ENCODE measurements at places on chromosomes 1 and 21.

GRCh38 chr21:31293986-31294385 is 50.1 kb downstream of the TIAM1 start:
- no peak for DNase-seq

GRCh38 chr21:38474796-38475195 is 23.5 kb downstream of the ERG start:
- no peak for DNase-seq

DNA sequence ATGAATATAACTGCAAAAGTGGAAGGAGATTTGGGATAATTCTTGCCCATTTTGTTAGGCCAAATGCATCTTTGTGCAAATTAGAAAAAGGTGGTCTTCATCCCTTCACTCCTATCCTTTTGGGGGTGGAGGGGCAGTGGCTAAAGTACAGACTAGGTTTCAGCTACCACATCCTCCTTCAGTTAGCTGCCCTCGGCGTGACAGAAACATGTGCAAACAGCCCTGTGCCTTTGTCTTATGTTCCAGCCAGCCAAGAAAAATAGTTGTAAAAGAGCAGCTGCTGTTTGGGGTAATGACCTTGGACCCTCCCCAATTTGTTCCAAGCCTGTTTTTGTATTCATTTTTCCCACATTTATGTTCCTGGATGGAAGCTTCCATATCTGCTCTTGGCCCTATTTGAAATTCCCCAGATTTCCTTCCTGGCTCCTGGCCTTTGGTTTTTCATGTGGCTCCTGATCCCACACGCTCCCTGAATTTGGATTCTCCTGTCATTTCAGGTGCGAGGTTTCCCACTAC is 8.3 kb upstream of the LGALS8 start:
- DNase-seq, result no peak

DNA sequence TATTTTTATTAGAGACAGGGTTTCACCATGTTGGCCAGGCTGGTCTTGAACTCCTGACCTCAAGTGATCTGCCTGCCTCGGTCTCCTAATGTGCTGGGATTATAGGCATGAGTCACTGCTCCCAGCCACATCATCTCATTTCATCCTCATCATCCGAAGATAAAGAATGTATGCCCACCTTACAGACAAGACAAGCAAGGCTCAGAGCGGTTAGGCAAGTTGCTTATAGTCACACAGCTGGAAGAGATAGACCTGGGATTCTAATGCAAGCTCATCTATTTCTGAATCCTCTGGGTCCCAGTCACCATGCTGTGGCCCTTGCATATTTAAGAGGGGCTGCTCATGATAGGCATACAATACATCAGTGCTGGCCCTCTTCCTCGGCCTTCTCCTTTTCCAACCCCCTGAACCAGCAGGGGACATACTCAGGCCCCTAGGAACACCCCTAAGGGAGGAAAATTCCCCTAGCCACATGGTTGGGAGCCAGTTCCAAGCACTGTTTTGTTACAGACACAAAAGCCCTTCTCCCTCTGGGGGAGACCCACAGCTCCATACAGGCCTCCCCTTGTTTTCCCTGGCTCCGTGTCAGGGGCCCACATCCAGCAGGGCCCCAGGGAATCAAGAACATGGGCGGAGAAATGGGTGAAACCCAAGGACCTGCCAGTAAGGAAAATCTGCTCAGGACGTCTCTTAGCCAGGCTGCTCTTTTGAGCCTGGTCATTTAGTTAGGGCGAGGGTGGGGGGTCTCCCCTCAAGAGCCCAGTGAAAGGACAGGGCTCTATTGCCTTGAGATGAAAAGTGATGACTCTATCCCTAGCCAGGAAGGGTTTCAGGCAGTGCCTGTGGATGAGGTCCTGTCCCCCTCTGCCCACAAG is 6.9 kb downstream of the CSRP1 start:
- no peak for DNase-seq

DNA sequence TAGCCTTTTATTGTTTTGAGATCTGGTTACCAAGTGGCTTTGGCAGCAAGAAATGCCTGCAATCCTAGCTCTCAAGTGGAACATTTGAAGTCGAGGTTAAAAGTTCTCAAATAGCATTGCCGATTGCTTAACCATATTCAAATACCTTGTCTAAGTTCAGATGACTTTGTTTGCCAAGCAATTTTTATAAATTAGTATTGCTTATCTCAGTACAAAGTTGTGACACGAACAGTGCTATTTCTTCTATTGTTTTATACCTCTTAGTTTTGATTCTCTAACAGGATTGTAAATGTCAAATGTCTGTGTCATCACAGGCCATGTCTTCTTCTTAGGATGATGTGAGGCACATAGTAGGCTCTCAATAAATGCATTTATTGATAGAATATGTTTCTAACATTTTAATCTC is 633.3 kb downstream of the PTPRC start:
- DNase-seq, result no peak

- DNase-seq, result no peak
Measured at GRCh38 chr21:46598581-46599572, 6.0 kb downstream of the S100B start.

DNA sequence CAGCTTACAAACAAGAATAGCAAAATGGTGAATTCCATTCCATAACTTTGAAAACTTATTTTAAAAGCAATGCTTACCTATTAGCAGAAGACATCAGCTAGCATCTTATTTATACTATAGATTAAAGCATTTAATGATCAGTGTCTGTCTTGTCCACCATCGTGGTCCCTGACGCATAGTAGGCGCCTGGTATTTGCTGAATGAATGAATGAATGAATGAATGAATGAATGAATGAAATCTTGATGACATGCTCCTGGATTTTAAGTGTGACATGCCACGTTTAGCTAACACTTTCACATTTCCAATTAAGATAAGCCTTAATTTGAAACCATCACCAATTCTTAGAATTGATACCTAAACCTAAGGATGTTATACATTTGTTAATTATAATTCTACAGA is 39.9 kb downstream of the COP1 start:
- no peak for DNase-seq

GRCh38 chr1:240786880-240787279 is 174.9 kb upstream of the GREM2 start:
- no peak for DNase-seq

DNA sequence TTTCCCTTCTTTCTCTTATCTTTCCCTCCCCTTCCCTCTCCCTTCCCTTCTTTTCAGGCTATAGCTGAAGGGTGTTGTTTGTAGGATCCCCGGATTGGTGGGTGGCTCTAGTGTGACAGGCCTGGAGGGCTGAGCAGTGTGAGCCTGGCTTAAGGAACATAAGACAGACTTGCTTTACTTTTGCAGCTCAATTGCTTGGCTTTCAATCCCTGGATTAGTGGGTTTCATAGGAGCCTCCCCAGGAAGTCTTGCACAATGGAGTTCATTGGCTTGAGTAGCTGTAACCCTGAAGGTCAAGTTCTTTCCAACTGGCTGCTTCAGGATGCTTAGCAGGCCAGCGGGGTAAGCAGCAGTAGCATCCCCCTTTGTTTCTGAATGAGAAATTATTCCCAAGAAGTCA is 126.7 kb downstream of the CAMTA1 start:
- no peak for DNase-seq

DNA sequence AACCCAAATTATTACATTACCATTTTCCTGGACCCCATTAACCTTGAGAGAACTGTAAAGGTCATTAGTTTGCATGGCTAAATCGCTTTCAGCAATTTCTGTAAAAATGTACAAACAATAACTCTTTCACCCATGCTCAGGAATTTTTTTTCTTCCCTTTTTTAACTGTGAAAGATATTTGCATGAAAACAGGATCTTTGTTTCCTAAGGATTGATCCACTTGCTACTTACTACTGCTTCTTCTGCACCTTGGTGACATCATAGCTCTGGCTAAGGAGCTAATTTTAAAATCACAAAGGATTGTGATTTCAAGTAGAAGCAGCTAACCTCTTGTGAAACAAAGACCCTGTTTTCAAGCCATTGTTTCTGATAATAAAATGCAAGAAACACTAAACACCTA is 274.6 kb upstream of the ESRRG start:
- no peak for DNase-seq

DNA sequence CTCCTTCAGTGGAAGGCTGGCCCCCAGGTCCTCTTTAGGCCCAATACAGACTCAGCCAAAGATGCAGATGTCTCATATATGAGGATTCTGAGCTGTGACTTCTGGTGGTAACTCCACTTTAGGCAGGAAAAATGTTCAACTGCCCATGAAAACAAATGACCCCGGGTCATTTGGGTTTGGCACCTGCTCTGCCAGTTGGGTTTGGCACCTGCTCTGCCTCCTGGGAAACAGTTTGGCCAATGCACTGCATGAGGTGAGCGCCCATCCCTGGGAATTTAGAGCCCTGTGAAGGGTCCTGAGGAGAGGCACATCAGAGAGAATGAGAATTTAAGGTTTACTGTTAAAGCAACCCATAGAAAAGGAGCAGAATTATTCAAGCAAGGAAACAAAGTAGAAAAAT is 45.3 kb downstream of the B3GALT5 start:
- no peak for DNase-seq
